ENCODE measurements at places on chromosomes 5 and 9. TPM values are rescaled to one million over a fixed set of nuclear protein-coding genes. Genes with fewer than 3 reads are reported as not detected.

The C5orf24 gene
- total RNA-seq = 53.2 TPM

The AUH gene
- total RNA-seq = 20.7 TPM

The C5orf34 gene
- total RNA-seq = 16.5 TPM

The C5orf58 gene
- not detected for total RNA-seq

DNA sequence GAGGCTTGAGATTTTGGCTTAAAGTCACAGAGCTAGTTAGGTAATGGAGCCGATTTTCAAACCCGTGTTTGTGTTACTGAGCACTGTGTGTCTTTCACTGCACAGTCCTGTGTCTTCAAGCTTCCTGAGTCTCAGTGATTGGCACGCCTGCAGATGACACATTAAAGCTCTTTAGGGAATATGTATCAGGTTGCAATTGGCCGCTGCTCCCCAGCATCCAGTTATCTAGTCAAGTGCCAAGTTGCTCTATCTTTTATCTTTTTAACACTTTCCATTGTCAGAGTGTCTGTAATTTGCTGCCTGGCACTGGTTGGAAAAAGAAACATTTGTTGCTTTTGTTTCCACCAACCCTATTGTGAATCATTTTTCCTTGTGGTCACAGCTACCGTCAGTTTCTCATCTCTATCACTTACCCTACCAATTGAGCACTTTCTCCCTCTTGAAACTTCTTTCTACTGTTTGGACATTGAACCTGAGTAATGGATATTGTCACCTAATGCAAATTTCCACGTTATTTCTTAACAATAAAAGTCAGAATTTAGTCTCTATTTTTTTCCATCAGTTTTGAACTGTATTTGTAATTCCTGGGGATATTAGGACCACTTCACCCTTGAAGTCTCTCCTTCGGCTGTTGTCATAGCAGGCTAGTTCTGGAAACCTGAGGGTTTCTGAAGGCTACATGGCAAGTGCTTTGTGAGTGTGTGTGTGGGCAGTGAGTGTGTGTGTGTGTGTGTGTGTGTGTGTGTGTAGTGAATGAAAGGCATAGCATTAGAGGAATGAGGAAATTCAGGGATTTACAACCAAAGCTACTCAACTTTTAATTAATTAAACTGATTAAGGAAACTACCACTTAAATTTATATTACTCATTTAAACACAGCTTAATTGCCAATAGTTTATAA, 274.3 kb downstream of the ISL1 start:
- no peak for DNase-seq

Data from SJSA1 (cell line).